ENCODE measurements at places on chromosomes 2 and 18.

DNA sequence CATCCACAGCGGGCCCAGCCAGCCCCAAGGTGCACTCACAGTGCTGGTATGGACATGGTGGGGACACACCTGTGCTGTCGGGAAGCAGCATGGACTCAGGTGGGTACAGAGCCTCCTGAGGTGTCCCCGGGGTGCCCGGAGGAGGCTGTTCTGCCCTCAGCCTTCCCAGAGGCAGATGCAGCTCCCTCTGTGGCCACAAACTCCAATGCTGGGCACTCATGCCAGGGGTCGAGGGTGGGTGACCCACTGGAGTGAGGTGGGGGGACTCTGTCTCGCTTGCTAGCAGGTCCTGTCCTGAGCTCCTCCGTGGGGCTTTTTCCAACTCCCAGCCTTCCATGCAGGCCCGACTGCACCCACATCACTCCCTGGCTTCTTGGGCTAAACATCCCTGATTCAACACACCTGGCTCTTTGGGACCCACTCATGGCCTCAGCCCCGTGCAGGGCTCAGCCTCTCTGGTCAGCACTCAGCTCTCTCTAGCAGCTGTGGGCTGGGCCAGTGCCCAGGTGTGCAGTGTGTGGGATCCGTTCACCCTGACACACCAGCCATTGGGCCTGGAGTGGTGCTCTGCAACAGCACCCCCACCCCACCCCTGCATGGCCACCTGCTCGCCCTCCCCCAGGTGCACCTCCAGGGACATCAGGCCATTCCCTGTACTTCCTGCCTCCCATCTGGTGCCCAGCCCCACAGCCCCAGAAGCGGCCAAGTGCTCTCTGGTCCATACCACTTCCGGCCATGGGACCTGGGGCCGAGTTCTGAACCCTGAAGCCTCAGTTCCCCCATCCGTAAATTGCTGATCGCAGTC is 16.0 kb downstream of the RAMP1 start:
- no peak for DNase-seq

DNA sequence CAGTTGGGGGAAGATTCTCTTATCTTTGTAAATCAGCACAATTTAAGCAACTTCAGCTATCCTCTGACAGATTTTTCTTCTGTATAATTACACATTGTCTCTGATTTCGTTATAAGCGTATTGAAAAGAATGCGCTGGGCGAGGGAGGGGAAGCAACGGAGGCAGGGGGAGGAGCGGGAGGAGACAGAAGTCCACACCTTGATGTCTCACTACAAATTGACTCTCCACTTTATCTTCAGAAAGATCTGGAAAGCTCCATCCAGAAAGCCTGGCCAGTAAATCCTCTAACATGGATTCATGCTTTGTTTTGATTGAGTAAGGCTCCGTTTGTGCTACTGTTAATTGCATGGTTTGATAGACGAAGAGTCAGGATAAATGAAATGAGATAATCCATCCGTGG is 76.6 kb downstream of the SMIM21 start:
- DNase-seq: no peak

- no peak for DNase-seq
Observed at GRCh38 chr2:203893401-203893800, 25.8 kb downstream of the CTLA4 start.

GRCh38 chr18:26630596-26630995 is 82.2 kb upstream of the KCTD1 start:
- no peak for DNase-seq

DNA sequence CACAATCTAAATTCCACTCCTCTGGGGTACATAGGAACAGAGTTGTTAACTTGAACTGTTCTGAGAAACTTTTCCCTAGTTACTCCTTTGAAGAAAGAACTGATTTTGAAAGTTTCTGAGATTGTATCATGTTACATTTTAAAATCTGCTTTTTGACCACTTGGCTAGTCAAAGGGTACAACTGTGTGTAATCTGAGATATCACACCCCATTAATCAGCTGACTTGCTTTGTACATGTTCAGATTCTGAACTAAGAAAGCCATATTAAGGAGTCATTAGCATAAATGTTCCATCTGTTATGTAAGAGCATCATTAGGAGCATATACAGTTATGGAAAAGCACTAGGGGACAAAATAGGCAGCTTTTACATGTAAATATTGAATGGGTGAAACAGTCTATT is 3.8 kb upstream of the WDR35 start:
- DNase-seq: no peak
